NCI-H1417 treated with DMSO at 0.1 percent for 48 hours (cell line): ENCODE measurements at places on chromosomes 3 and 15.

DNA sequence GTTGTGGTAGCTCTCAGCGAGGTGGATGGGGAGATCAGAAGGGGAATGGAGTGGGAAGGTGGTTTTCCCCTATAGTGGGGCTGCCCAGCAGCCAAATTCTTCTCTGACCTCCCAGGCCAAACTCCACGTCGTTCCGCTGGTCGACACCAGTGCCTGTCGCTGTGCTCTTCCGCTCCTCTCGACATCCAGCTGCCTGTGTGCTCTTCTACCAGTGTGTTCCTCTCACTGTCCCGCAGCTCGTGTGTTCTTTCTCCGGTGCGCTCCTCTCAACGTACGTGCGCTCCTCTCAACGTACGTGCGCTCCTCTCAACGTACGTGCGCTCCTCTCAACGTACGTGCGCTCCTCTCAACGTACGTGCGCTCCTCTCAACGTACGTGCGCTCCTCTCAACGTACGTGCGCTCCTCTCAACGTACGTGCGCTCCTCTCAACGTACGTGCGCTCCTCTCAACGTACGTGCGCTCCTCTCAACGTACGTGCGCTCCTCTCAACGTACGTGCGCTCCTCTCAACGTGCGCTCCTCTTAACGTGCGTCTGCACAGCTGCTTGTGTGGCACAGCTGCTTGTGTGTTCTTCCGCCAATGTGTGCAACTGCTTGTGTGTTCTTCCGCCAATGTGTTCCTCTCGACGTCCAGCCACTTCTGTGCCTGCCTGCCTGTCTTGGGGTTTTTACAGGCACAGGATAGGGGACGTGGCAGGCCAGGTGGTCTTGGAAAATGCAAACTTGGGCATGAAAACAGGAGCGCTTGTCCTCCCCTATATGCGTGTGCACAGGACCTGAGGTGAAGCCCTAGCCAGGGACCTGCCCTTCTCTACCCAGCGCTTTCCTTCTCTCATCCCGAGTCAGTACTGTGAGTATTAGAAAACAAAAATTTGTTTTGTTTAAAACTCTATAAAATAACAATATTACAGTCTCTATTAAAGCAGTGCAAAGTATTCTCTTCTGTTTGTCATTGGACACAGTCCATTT, 991.1 kb downstream of the GBE1 start:
- no peak for DNase-seq

DNA sequence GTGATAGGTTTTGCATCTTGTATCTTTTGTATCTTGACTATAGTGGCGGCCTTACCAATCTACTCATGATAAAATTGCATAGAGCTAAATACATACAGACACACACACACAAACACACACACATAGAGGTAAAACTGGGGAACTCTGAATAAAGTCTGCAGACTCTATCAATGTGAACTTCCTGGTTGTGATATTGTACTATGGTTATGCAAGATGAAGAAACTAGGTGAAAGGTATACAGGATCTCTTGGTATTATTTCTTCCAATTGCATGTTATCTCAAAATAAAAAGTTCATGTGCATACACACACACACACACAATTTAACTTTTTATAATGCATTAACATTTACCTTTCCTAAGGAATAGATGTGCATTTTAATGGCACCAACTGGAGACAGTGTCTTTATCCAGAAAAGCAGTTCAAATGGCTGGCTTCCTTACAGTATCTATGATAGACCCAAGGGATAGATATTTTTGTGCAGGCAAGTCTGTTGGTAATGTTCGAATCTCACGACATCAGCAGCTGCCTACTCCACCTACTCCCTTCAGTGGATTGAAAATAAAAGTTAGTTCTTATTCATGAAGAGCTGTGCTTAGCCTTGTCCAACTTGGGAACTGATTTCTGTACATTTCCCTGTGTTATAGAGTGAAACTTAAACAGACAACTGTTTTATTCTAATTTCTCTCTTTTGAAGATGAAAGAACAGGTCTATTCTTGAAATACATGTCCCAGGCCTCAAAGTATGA, 46.9 kb upstream of the SPRED1 start:
- no peak for DNase-seq

DNA sequence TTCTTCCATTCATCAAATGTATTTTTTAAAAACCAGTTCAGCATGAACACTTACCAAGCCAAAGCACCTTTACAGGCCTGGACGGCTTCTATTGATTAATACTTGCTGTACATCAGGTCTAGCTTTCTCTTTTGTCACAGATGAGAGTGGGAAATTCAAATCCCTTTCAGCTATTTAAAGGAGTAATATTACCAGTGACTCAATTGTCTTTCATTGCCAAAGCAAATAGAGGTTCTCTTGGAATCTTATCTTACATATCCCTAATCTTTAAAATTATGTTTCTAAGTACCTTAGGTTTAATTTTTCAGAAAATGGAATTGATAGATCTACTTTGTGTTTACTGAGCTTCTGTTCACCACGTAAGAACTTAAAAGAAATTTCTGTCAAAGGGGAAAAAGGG, 922.9 kb downstream of the NSUN3 start:
- DNase-seq = no peak

DNA sequence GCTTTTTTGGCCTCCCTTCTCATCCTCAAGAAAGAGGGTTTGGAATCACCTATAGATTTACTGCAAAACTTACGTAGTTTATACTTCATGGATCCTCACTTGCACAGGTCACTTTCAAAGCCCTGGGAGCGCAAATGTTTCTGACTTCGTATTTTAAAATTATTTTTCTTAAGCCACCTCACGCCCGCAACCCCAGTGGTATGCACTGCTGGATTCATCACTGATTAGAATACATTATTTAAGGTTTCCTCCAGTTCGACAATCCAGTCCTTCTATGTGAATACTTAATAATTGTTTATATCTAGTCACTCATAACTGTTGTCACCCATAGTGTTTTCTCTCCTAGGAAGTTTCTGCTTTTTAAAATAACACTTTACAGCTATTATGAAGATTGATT, 339.9 kb downstream of the CHL1 start:
- no peak for DNase-seq

GRCh38 chr3:187665764-187666402, 4.3 kb downstream of the SST start:
- no peak for DNase-seq

GRCh38 chr15:101807345-101807945, 4.1 kb downstream of the OR4F6 start:
- no peak for DNase-seq

GRCh38 chr3:23682646-23683045, 123.1 kb upstream of the UBE2E1 start:
- no peak for DNase-seq
